ENCODE measurements at places on chromosomes 6 and 20.

GRCh38 chr6:170370416-170370815 lies 63.9 kb downstream of the FAM120B start:
- no peak for DNase-seq

DNA sequence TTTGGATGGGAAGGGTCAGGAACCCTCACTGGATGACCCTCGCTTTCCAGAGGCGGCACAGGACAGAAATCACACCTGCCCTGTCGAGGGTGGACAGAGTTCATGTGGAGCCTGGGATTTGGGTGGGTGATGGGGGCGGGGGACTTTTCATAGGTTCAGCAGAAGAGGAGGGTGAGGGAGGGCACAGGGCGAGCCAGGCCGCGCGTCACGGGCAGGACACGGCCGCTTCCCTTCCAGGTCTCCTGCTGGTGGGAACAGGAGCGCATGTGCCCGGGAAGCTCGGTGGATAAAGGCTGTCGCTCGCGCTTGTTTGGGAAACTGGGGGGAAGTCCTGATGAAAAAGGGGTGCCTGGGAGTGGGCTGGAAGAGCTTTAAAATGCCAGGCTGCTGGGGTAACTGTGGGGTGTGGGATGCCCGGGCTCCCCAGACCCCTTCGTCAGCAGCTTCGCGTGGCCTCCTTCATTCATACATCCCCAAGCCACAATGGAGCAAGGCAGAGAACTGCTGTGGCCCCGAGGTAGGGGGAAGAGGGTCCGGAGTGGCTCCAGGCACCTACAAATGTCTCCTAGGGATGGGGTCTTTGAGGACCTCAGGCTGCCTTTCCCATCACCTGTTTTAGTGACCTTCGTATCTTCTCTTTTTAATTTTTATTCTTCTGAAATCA lies 102.2 kb downstream of the DACT2 start:
- DNase-seq: no peak

GRCh38 chr6:116764961-116765841 lies at the start of gene FAM162B:
TSS of gene FAM162B (minus strand) at chr6:116765719. CDS start at chr6:116765576, 143 bp downstream.
- DNase-seq: no peak

GRCh38 chr20:1761116-1761515 lies 103.5 kb upstream of the SIRPG start:
- no peak for DNase-seq

DNA sequence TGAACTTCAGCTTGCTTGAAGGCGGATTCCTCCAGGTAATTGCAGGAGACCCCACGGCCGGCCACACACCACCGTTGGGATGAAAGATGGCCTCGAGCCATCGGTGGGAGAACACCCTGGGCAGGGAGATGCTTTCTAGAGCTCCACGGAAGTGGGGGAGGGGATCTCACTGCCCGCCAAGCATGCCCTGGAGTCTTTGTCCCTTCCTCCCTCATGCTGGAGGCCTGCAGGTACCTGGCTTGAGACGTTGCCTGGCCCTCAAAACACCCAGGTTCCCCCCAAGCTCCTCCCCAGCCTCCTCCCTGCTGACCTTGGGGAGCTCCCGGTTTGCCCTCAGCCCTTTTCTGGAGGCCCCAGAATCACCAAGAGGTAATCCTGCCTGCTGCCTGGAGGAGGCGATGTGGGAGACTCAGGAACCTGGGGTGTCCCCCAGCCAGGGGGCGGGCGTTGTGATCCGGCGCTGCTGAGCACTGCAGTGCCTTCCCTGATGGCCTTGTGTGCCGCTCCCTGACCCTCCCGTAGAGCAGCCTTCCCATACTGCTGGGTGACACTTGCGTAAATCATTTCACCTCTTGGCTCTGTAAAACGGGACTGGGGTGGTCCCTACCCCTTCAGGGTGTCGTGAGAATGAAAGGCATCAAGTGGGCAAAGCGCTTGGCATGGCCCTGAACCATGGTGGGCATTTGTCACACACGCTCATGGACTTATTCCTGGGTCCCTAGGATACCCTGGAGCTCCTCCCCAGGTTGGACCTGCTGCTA lies 91.4 kb downstream of the CEBPB start:
- DNase-seq: no peak

Data from T47D (cell line).